ENCODE measurements at places on chromosomes 11 and 22.

- no peak for DNase-seq
Observed at GRCh38 chr11:130227373-130227772, 67.8 kb downstream of the ST14 start.

- DNase-seq, result no peak
Observed at GRCh38 chr11:27277843-27278242, 85.2 kb downstream of the CCDC34 start.

DNA sequence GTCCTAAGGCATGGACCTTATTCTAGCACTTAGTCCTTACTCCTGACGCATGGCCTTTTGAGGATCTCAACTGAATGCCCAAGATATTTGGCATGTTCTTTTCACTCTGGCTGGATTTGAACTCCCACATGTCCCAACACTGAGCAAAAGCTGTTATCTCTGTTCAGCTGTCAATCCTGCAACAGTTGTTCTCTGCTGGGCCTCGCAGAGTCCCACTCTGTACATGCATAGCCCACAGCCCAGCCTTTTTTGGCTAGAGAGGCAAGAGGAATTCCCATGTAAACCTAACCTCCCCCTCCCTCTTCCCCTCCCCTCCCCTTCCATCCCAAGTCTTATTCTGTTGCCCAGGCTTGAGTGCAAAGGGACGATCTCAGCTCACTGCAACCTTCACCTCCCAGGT lies 21.8 kb upstream of the DRG1 start:
- no peak for DNase-seq

- no peak for DNase-seq
Observed at GRCh38 chr11:8354622-8355415, 91.1 kb upstream of the LMO1 start.

GRCh38 chr11:35742707-35743454 lies 80.3 kb downstream of the TRIM44 start:
- no peak for DNase-seq

DNA sequence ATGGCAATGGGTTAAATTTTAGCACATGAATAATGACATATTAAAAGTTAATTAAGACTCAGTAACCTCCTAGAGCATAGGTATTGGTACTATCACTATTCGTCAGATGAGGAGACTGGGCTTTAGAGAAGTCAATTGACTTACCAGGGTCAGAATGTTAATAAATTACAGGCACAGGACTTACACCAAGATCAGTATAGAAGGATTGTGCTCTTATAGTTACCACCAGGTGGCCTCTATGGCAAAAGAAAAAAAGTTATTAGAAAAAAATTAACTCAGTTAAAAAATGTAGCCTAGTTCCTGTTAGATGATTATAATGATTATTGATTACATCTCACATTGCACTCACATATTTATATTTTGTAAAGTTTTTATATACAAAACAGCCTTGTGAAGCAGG lies 1163.7 kb downstream of the FAM181B start:
- no peak for DNase-seq

GRCh38 chr22:20111689-20112622 lies 3.9 kb upstream of the RANBP1 start:
- DNase-seq, result no peak

- no peak for DNase-seq
Observed at GRCh38 chr22:17264321-17265052, 45.3 kb upstream of the ADA2 start.

DNA sequence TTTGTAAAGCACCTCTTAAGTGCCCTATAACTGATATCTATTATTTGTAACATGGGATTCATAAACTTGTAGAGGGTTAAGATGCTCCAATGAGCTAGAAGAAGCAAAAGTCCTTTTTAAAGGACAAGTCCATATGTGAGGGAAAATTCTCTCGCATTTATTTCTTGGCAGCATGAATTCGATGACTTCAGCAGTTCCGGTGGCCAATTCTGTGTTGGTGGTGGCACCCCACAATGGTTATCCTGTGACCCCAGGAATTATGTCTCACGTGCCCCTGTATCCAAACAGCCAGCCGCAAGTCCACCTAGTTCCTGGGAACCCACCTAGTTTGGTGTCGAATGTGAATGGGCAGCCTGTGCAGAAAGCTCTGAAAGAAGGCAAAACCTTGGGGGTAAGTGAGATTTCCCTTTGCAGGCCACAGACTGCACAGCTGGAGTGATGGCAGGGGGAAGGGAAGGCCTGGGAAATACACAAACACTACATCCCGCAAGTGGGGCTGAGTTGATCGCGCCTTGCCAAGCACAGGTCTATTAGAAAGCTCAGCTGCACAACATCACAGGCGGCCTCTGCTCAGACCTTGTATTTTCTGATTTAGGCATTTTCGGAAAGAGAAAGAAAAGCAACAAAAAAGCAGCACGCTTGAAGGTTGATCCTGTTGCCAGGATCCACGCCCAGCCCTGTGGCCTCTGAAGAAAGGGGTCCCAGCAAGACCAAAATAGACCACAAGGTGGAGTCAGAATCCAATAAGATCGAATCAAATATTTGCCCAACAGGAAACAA lies 1.5 kb downstream of the MS4A8 start:
- DNase-seq, result no peak

DNA sequence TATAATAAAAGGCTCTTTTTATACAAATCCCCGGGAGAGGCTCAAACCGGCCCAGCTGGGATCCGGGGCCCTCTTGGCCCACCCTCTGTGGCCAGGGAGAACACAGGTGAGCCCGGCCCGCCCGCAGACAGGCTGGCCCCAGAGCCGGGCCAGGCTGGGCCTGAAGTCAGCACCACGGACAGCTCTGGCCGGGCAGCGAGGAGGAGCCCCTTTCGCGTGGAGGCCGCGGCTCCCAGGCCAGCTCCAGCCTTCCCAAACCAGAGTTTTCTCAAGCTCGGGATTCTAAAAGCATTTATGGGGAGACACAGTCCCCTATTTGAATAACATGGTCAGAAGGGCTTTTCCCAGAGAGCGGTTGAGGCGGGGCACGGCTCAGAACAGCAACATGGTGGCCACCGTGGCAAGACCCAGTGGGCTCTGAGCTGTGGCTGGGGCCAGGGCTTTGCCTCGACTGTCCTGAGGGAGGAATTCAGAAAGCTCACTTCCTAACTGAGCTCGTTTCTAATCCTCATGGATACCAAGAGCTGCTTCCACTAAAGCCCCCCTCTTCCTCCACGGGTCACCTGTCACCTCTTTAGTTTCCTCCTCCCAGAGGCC lies 115.4 kb downstream of the BRD1 start:
- no peak for DNase-seq

DNA sequence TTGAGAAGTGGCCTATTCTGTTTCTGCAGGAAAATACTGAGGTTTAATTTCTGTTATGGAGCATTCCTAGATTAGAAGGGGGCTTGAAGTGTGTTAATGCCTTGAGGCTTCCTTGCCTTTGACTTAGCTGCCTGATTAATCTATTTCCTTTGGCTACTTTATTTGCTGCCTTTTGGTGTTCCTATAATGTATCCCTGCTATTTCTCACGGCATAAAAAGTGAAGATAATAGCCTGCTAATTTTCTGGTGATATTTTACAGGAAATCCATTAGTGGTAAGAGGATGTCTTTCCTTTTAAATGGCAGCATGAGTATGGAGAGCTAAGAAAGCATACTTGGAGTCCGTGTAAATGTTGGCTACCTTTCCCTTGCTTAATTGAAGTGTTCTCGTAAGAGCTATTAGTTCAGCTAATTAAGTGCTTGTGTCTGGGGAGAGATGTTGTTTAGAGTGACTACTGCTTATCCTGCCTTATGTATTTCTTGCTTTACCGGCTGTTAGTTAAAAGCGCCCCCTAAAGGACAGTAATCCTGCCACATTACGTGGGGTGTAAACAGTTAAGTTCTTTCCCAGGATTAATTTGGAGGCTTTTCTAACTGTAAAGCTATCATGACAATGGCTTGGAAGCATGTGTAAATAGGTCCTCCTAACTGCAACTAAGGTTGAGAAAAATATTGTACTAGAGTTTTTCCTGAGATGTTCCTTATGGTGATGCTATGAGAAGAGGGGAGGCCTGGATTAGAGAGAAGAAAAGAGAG lies 45.6 kb downstream of the ZNF280B start:
- no peak for DNase-seq

- no peak for DNase-seq
Observed at GRCh38 chr11:123264431-123264780, 69.4 kb upstream of the CLMP start.

GRCh38 chr11:75797792-75798191 lies 17.2 kb upstream of the UVRAG start:
- DNase-seq, result no peak

GRCh38 chr22:25365491-25366261 lies 146.2 kb downstream of the CRYBB2 start:
- no peak for DNase-seq

GRCh38 chr11:47932544-47932943 lies 47.8 kb upstream of the PTPRJ start:
- DNase-seq, result no peak

DNA sequence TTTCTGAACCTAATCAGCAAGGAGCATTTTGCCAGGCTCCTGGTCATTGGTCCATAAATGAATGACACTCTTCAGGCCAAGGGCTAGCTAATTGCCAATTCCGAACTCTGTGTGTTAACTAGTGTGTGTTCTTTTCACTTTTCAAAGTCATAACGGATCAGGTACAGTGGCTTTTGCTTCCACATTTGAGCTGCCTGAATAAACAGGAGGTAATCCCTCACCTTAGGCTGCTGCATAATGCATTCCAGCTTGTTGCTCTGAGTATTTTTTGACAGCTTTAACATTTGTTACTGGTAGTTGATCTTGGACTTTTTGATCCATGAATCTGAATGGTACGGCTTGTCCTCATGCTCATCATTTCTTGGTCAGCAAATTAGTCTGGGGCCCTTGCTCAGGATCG lies 485.1 kb downstream of the CNTN5 start:
- no peak for DNase-seq

DNA sequence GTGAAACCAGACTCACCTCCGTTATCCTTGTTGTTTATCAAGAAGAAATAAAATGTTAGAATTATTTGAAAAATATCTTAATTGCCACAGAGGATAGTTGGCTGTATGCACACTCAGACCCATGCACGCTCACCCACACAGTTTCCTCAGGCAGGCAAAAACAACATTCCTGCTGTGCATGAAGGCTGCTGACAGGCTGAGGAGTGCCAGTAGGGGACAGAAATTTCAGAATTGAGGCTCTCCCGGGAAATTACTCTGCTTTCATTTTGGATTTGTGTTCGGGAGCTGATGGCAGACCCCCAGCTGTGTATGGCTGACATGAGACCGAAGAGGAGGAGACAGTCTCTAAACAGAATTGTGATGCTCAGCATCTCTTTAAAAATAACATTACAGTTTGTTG lies 87.5 kb downstream of the AMOTL1 start:
- DNase-seq, result no peak

GRCh38 chr22:38304526-38304925 lies 12.7 kb downstream of the CSNK1E start:
- DNase-seq, result no peak

DNA sequence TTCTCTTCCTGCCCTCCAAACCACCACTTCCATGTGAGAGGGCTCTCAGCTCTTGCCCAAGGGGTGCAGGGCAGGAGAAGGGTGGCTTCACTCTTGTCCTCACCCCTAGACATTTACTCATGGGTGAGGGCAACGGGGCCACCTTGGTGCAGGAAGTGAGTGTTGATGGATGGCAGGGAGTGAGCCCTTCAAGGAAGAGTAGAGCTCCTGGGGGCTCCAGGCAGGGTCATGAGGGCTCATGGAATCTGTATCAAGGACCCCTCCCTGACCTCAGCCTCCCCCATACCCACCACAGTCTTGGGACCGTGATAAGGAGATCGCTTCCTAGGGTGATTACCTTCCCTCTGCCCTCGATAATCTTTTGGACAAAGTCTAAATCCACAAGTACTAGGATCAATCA lies 37.8 kb downstream of the TSPAN18 start:
- no peak for DNase-seq

GRCh38 chr11:35029979-35030682 lies 108.8 kb upstream of the CD44 start:
- DNase-seq, result no peak

DNA sequence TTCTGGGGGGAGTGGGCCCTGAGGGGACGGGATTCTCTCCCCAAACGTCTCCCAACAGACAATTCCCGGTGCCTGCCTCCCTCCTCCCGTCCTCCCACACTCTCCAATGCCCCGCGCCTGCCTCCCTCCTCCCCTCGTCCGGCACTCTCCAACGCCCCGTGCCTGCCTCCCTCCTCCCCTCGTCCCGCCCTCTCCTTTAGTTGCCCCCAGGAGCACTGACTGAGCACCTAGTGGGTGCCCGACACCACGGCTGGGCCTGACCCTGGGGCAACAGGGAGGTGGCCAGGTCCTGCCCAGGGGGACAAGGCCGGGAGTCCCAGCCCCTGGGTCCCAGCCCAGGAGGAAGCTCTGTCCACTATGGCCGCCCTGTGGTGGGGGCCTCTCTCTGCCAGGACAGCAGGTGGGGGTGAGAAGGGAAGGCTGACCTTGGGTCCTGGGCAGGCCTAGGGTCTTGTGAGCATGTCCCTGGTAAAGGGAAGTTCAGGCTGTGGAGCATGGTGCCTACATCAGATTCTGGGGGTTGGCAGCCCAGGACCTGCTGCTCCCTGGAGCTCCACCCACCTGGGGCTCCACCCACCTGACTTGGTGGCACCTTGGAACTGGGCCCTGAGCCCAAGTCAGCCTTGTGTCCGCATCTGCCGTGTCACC lies 942.3 kb downstream of the BRD1 start:
- no peak for DNase-seq

DNA sequence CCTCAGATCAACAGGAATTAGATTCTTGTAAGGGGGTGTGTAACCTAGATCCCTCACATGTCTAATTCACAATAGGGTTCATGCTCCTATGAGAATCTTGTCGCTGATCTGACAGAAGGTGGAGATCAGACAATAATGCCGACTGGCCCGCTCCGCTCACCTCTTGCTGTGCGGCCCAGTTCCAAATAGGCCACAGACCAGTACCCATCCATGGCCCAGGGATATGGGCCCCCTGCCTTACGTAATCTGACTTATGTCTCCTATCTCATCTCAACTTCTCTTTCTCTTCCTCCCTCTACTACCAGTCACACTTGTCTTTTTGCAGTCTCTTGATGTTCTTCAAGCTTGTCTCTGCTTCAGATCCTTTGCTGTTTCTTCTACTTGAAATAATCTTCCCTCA lies 70.0 kb downstream of the CWF19L2 start:
- DNase-seq, result no peak

DNA sequence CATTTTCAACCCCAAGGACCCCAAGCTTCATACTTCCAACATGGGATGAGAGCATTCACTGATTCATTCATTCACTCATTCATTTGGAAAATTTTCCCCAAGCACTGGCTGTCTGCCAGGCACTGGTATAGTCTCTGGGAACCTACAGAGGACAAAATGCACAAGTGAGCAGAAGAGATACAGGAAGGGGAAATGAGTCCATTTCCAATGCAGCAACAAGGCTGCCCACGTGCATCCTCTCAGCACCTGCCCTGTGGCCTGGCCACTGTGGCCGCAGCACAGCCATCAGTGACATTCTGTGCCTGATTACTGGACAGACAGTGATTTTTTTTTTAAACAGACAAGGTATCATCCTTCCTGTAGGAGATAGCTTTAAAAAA lies 96.0 kb upstream of the PITPNB start:
- DNase-seq, result no peak

Measured in stimulated activated CD4-positive, alpha-beta T cell treated with anti-CD3 and anti-CD28 coated beads, Interleukin-1b, Interleukin-23, amount 100 ng/mL, for 1 hour (primary cell).